Activated CD8-positive, alpha-beta memory T cell treated with anti-CD3 and anti-CD28 coated beads, Interleukin-2, amount 10 ng/mL, durations not matched to agents 7 days and 5 days (primary cell): ENCODE measurements at places on chromosomes 7 and 10. TPM values are rescaled to one million over a fixed set of nuclear protein-coding genes. Genes with fewer than 3 reads are reported as not detected.
A peak's percentile ranks its signal among the peaks of the same experiment; 100 is the strongest.

GRCh38 chr10:24706479-24707118 lies 17.1 kb downstream of the ARHGAP21 start:
- H3K4me1 ChIP-seq = peaks cover 24% of the 10 kb centered on the region
- no peak overlapping the region for H3K4me3 ChIP-seq
- DNase-seq = peak; percentile 71

LLCFC1 gene
- not detected for total RNA-seq

DNA sequence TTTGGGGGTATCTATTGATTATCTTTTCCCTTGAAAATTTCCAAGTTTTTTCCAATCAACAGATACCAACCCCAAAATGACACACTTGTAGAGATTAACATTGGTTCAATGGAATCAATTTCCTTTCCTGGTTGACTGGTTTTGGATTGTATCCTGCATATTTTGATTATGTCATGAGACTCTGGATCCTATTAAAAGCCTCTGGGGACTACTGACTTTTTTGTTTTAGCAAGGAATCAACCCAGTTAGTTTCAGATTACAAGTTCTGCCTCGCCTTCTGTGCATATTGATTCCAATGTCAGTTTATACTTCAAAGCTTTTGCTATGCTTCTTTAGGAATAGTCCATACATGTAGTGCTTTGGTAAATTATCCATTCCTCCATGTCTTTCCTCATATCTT lies 29.2 kb downstream of the COPG2 start:
- DNase-seq = no peak
- H3K36me3 ChIP-seq = peaks cover 53% of the 10 kb centered on the region

- no peaks in the 10 kb centered on the region for H3K36me3 ChIP-seq
- no peak for DNase-seq
- no peak overlapping the region for H3K27ac ChIP-seq
- H3K27me3 ChIP-seq = no peaks in the 10 kb centered on the region
- no peak overlapping the region for H3K4me3 ChIP-seq
- no peaks in the 10 kb centered on the region for H3K4me1 ChIP-seq
These were observed 172.6 kb upstream of the CACNA2D1 start for GRCh38 chr7:82616059-82616728.

RNF133 gene
- not detected for total RNA-seq

DNA sequence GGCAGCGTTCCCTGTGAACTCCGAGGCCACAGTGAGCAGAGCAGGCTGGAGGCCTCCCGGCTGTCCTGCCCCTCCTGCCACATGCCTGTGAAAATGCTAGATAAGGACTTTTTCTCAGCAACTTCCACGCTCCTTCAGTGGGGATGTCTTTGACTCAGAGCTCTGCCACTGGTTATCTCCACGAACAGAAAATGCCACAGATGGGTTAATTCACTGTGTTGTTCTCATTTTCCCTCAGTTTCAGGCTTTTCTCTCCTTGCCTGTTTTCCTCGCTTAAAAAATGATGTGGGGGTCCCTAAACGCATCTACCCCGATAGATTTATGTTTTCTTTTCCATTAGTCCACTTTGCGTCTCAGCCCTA lies 51.3 kb downstream of the IKZF1 start:
- peaks cover 73% of the 10 kb centered on the region for H3K36me3 ChIP-seq
- no peaks in the 10 kb centered on the region for H3K27me3 ChIP-seq
- no peak overlapping the region for H3K4me3 ChIP-seq
- H3K4me1 ChIP-seq = peaks cover 95% of the 10 kb centered on the region

- no peak overlapping the region for H3K27ac ChIP-seq
- peaks cover 19% of the 10 kb centered on the region for H3K4me1 ChIP-seq
- peaks cover 7% of the 10 kb centered on the region for H3K27me3 ChIP-seq
- no peaks in the 10 kb centered on the region for H3K36me3 ChIP-seq
These were observed 4.2 kb upstream of the ARHGAP12 start for GRCh38 chr10:31932838-31933237.

DNA sequence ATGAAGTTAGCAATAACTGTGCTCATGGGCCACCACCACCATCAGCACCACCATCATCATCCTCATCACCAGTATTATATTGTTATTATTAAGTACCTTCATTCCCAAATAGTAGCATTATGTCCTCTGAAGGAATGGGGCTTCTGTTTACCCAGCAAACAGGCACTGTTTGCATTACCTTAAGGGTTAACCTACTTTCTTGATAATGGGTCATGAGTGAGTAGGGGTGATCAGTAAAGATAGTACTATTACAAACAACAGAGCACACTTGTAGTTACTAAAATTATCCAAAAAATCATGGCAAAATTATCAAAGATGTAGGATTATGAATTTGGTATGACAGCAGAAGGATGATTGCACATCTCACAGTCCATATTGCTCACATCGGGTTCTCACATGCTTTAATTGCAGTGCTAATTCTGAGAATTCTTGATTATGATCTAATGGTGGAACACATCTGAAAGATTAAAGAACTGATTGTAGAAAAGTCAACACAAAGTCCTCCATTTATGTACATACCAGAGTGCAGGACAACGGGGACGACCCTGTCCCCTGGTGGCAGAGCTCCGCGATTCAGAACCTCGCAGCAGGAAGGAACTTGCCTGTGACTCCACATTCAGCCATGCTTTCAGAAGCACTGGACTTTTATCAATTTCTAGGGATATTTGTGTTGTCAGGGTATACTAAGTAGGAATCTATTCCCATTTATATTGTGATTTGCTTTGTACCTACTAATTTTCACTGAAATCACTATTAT lies 31.0 kb downstream of the PDE1C start:
- no peak overlapping the region for H3K27ac ChIP-seq
- H3K36me3 ChIP-seq = no peaks in the 10 kb centered on the region
- H3K4me3 ChIP-seq = no peak overlapping the region
- peaks cover 3% of the 10 kb centered on the region for H3K27me3 ChIP-seq
- DNase-seq = no peak

DNA sequence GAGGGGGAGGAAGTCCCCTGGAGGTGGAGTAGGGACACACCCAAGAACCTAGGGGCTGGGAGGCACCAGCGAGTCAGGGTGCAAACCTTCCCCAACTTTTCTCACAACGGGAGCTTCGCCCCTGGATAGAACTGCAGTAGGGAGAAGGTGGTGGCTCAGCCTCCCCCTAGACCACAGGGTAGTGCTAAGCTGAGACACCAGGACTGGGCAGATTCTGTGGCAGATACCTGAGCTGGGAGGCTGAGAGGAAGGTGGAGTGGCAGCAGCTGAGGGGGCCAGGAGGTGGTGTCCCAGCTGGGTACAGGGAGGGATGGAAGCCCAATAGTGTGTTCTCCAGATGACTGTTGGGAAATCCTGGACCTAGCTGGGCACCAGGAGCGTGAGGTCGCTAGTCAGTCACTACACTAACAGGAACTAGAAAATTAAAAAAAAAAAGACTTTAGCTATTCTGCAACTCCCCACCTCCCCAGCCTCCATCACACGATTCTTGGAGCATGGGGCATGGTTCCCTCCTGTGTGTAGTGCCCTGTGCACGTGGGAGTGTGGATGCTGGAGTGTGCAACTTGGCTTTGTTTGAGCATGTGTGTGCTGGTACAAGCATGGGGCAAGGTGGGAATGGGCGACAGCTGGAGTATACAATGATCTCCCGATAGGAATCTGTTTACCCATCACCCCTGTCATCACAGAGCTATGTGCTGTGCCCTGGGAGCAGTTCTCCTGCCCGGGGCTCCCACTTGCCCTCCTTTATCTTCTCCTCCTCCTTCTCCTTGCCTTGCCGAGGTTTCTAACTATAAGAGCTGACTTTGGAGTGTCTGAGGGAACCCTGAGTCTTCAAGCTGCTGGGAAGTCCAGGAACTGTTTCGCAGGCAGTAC lies 8.8 kb upstream of the TRPV6 start:
- peaks cover 5% of the 10 kb centered on the region for H3K27me3 ChIP-seq
- no peaks in the 10 kb centered on the region for H3K36me3 ChIP-seq
- H3K4me3 ChIP-seq = no peak overlapping the region
- no peaks in the 10 kb centered on the region for H3K4me1 ChIP-seq
- no peak overlapping the region for H3K27ac ChIP-seq

TECTB gene
- total RNA-seq = not detected

DNA sequence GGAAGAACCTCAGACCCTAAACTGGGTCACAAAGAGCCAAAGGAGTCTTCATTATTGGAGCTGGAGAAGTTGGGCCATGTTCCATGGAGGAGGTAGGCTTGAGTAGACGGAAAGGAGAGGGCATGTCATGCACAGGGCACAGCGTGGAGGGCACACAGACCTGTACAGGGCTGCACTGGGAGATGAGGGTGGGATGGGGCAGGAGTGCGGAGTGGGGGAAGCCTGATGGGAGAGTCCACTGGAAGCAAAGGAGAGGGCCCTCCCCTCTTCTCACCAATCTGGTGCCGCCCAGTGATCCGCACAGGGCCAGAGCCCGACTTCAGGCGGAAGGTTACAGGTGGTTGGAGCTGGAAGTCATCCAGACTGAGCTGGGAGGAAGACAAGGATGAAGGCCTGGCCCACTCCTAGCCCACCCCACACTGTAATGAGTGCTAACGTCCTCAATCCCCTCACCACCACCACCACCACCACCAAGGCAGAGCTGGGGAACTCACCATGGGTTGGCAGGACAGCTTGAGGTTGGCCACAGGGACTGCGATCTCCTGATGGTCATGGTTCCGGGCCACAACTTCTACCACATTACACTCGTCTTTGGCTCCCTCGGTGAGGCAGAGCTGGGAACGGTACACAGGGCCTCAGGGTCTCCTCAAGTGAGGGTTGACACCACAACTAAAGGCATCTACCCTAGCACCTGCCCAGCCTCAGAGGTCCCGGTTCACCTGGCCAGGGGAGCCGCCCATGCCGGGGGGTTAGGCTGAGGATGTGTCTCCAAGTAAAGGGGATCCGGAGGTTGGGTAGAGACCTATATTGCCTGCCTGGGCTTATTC lies 1.0 kb downstream of the NPM3 start:
- peaks cover 52% of the 10 kb centered on the region for H3K4me1 ChIP-seq
- peak overlapping the region; percentile 94 for H3K4me3 ChIP-seq
- peak overlapping the region; percentile 96 for H3K27ac ChIP-seq

- H3K27ac ChIP-seq = no peak overlapping the region
- H3K4me1 ChIP-seq = no peaks in the 10 kb centered on the region
These were observed 82.6 kb upstream of the CHCHD3 start for GRCh38 chr7:133164498-133164897.

- DNase-seq = no peak
- H3K36me3 ChIP-seq = no peaks in the 10 kb centered on the region
- H3K27ac ChIP-seq = no peak overlapping the region
- peaks cover 46% of the 10 kb centered on the region for H3K4me1 ChIP-seq
These were observed 4.5 kb downstream of the SKIDA1 start for GRCh38 chr10:21520949-21521348.

GRM3 gene
- total RNA-seq = not detected

PIK3AP1 gene
- 11.5 TPM for total RNA-seq

ACTL6B gene
- not detected for total RNA-seq

DNA sequence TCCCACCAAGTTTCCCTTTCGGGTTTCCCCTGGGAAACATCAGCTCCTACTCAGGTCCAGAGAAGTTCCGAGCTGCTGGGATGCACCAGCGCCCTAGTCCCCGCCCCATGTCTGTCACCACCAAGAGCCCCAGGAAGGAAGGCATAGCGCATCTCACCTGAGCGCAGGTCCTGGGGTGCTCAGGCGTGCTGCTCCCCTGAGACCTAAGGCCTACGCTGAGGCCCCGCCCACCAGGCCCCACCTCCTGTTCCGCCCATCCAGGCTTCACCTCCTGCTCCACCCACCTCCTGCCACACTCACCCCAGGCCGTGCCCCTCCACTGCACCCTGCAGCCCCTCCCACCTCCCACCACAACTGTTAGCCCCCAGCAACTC lies 1.2 kb upstream of the TFR2 start:
- DNase-seq = peak; percentile 58
- no peak overlapping the region for H3K4me3 ChIP-seq
- no peaks in the 10 kb centered on the region for H3K36me3 ChIP-seq
- H3K27ac ChIP-seq = no peak overlapping the region

GRCh38 chr7:139488810-139489209 lies 5.3 kb upstream of the KLRG2 start:
- no peak for DNase-seq
- H3K36me3 ChIP-seq = no peaks in the 10 kb centered on the region
- H3K27ac ChIP-seq = no peak overlapping the region
- H3K4me1 ChIP-seq = peaks cover 2% of the 10 kb centered on the region

DNA sequence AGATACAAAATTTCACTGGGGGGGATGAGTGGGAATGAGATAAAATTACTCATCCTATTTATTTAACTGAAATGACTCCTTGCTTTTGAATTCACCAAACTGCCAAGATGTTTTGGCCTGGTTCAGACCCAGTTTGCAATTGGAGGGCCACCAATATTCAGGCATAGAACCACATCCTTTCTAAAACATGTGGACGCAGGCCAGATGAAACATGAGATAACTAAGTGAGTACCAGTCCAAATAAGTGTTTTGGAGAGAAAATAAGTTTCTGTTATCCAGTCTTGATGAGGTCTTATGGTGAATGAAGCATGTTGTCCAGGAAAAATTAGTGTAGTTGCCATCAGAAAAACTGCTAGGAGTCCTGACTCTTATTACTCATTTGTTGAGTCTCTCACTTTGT lies 36.3 kb upstream of the PDK4 start:
- no peak overlapping the region for H3K27ac ChIP-seq
- no peak for DNase-seq
- H3K4me3 ChIP-seq = no peak overlapping the region
- no peaks in the 10 kb centered on the region for H3K27me3 ChIP-seq
- H3K4me1 ChIP-seq = no peaks in the 10 kb centered on the region

DNA sequence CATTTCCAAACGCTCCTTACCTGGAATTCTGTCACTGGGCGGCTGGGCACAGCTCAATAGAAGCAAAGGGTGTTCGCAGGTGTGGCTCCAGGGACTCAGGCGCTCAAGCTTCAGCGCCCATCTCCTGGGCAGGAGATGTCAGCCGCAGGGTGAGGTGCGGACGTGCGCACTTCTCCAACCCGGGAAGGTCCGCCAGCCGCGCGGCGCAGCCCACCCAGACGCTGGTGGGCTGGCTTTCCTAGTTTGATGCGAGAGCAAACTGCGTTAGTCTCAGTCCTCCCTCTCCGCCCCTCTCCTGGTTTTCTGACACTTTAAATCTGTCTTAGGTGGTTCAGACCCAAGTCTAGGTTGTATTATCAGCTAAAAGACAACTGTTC lies 267 bp downstream of the CALCR start:
- H3K27me3 ChIP-seq = peaks cover 55% of the 10 kb centered on the region
- no peak overlapping the region for H3K27ac ChIP-seq
- no peak for DNase-seq
- no peaks in the 10 kb centered on the region for H3K36me3 ChIP-seq

CYP2C18 gene
- total RNA-seq = not detected

GRCh38 chr7:28688651-28689050 lies 269.5 kb downstream of the TRIL start:
- DNase-seq = no peak
- H3K36me3 ChIP-seq = no peaks in the 10 kb centered on the region
- no peaks in the 10 kb centered on the region for H3K4me1 ChIP-seq
- no peak overlapping the region for H3K4me3 ChIP-seq

DNA sequence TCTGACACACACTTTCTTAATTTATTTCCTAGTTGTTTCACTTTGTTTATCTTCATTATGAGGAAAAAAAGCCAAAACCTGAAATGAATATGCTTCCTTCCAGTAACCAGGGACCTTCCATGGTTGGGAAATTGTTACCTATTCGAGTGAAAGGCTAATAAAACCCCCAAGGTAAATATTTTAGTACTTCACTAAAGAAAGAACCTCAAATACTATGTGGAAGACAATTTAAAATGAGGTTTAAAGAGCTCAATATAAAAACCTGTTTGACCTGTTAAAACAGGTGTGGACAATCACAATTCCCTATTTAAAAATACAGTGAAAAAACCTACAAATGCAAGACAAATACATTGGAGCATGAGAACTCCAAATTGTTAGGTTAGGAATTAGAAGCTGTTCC lies 192.6 kb downstream of the CFTR start:
- no peak overlapping the region for H3K27ac ChIP-seq
- DNase-seq = no peak
- H3K36me3 ChIP-seq = no peaks in the 10 kb centered on the region
- no peaks in the 10 kb centered on the region for H3K4me1 ChIP-seq
- H3K27me3 ChIP-seq = no peaks in the 10 kb centered on the region

FEZF1 gene
- not detected for total RNA-seq
